Activated naive CD8-positive, alpha-beta T cell treated with anti-CD3 and anti-CD28 coated beads, Interleukin-2, amount 10 ng/mL, durations not matched to agents 7 days and 5 days (primary cell): ENCODE measurements at places on chromosomes 6 and 20. TPM values are rescaled to one million over a fixed set of nuclear protein-coding genes. Genes with fewer than 3 reads are reported as not detected.

The CNR1 gene
- total RNA-seq = not detected

- no peak for DNase-seq
Observed at GRCh38 chr20:20130399-20130798, 78.1 kb downstream of the CFAP61 start.

DNA sequence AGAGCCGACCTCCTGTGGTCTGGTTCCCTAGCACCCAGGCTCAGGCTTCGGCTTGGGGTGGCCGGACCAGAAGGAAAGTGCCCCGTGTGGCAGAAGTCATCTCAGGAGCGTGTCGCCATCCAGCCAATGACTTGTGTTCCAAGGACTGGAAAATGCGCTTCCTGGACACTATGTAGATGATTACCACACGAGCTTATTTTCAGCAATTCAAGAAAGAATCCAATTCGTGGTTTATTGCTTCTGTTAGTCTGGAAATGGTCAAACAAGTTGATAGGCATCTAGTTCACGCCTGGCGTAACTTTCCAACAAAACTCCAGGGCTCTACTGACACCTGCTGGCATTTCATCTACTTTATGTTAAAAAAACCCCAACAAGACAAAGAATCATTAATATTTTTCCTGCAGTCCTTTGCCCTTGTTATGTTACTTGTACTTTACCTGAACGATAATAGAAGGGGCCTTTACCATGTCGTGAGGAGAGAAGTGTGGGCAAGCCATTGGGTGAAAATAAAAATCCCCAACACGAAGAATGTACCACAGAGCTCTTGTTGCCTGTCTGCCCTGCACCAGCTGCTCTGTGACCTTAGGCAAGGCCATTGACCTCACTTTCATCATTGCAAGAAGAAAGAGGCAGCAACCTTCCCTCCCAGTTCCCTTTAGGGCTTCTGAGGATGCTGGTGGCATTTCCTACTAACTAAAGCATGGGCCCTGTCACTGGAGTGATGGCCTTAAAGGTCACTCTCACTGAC is 154.7 kb upstream of the LAMP5 start:
- DNase-seq = no peak

The RIMS1 gene
- not detected for total RNA-seq

The IRF4 gene
- 95.1 TPM for total RNA-seq

GRCh38 chr6:54115966-54116365 is 4.7 kb downstream of the MLIP start:
- DNase-seq = no peak

DNA sequence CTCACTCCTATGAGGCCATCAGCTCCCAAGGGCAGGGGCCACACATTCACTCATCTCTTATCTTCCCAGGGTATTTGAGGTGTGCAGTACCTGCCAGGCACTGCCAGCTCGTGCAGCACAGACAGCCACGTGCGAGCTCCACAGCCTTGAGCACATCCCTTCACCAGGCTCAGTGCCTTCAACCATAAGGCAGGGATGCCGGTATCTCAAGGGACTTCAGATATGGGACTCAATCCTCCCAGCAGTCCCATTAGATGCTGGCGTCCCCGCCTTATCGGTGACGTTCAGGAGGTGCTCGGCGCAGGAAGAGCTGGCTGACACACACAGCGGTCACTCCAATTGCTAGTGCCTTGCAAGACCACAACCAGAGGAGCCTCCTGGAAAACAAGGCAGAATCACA is 47.0 kb downstream of the EZR start:
- DNase-seq = no peak

GRCh38 chr20:23362392-23363256 is 642 bp downstream of the GZF1 start:
- no peak for DNase-seq

- peak; percentile 50 for DNase-seq
Observed at GRCh38 chr6:3455569-3456394, 1.1 kb downstream of the SLC22A23 start.
